ENCODE measurements at places on chromosomes 6 and 20.

DNA sequence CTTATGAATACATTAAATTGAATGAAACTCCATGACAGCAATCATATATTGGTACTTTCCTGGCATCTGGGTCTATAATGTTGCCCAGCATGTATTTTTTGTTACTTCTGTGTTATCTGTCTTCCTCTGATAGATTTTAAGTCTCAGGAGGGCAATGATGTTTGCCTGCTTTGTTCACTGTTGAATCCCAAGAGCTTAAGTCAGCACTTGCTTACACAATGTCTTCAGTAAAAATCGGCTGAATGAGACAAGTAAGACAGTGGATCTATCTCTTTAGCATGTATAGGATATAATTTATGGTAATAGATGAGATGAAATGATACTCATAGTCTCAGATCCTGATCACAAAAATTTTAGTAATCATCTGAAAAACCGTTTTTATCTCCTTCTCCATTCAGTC is 1034.9 kb upstream of the EPHA7 start:
- DNase-seq: no peak

DNA sequence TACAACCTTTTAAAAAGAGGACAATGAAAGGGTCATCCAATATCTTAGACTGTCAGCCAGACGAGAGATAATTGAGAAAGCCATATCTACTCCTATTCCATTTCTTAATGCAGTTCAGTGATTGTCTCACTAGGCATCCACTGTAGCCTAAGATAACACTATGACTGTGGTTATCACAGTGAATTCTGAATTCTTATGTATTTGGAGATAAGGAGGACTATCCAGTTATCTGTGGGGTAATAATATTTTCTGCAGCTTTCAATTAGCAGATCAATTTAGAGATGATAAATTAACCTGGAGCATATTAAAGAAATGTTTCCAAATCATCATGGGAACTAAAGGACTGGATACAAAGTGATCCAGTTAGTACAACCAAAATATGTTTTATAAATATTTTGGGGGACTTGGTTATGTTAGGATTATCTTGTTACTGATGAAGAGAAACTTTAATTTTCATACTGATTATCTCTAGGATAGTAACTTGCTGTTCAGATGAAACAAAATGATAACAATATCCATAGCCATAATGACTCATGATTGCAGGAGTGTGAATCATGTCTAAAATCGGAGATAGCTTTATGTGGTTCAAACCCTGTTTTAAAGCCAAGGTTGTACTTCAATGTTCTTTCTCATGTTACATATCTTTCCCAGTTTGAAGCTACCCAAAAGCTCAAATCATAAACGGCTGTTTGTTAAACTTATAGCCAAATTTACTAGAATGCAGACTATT is 1152.0 kb downstream of the HACE1 start:
- no peak for DNase-seq

DNA sequence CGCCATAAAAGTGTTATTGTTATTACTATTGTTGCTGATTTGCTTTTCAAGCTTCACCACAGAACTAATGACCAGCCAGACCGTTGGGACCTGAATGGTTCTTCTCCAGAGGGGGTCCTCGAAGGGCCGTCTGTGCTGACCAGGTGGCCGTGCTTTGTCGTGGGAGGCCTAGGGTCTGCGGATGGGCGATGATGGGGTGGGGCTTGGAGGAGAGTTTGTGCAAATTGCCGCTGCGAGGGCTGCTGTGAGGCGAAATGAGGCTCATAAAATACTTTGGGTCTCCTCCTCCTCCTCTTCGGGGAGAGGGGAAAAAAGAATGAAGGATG is 6.0 kb upstream of the ZBTB22 start:
- peak; percentile 43 for DNase-seq

GRCh38 chr6:39085129-39085797 is 29.7 kb downstream of the SAYSD1 start:
- no peak for DNase-seq

GRCh38 chr6:26743157-26743821 is 83.7 kb upstream of the ZNF322 start:
- DNase-seq: no peak

GRCh38 chr20:32858189-32858588 is 534 bp upstream of the EFCAB8 start:
- DNase-seq: no peak

DNA sequence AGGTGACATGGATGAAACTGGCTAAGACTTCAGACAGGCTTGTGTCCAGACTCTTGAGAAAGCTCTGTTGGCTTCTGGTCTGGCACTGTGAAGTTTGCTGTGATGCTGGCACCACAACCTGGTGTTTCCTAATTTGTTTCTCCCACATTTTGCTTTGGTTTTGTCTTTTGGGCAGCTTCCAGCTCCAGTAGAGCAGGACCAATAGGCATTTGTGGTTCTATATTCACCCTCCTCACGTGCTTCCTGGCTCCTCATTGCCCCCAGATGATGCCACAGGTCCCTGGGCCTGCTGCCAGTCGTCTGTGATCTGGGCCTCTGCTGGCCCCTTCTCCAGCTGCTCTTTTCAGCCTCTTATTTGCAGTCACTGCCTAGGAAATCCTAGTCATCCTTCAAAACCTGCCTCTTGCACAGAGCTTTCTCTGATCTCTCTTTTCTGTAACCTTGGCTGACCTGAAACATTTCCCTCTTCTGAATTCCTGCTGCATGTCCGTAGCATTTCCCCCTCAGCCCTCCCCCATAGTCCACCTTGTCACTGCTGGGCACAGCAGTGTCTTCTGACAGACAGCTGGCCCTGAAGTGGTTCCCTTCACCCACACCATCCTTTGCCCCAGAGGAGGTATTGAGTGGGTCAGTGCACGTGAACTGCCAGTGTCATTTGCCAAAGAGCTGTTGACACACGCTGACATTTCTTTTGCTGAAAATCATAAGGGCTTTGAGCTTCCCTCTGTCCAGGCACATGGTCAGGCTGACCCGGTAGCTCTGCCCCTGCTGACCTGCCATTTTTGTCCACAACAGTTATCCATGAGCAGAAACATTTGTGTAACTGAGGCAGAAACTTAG is 63.0 kb downstream of the PTPN1 start:
- peak; percentile 64 for DNase-seq

- DNase-seq: no peak
Observed at GRCh38 chr6:73612611-73613010, 41.2 kb downstream of the SLC17A5 start.

DNA sequence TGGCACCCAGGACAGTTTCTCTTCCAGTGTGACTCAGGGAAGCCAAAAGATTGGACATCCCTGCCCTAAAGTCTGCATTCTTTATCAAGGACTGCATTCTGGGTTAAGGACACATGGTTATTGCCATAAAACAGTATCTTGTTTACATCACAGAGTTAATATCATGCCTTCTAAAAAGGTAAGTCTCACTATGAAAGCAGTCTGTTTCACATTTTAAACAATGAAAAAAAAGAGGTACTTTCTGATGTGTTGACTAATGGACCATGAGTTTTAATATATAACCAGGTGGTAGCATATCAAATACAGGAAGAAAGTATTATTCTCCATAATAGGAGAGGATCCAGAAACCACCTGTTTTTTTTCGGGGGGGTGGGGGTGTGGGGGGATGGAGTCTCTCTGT is 93.7 kb downstream of the TIAM2 start:
- DNase-seq: no peak

GRCh38 chr20:52681288-52681687 is 290.9 kb upstream of the TSHZ2 start:
- no peak for DNase-seq

GRCh38 chr6:126002755-126003679 is 16.7 kb downstream of the TRMT11 start:
- DNase-seq: no peak

DNA sequence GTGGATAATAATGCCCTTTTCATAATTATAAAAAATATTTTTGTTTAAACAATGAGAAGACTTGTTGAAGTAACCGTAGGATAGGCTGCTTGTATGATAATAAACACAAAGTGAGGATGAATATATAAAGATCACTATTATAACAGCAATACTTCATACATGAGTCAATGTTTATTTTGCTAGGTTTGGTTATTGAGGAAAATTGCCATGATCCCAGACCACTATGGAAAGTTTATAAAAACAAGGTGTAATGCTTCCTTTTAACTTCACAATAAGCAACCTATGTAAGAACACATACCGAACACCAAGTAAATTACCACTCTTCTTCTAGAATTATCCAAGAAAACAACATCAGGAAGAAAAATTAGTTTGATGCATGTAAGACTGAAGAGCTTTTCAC is 495.3 kb upstream of the RNF217 start:
- no peak for DNase-seq

- peak; percentile 52 for DNase-seq
Observed at GRCh38 chr6:143745166-143746133, 67.7 kb downstream of the PHACTR2 start.

GRCh38 chr6:87702589-87702945 is 534 bp upstream of the AKIRIN2 start:
- DNase-seq: peak; percentile 78

GRCh38 chr6:144062786-144063185 is 32.6 kb downstream of the SF3B5 start:
- DNase-seq: no peak

- DNase-seq: no peak
Observed at GRCh38 chr20:24461848-24462247, 7.6 kb upstream of the SYNDIG1 start.

GRCh38 chr20:6715401-6715941 is 52.0 kb upstream of the BMP2 start:
- no peak for DNase-seq

DNA sequence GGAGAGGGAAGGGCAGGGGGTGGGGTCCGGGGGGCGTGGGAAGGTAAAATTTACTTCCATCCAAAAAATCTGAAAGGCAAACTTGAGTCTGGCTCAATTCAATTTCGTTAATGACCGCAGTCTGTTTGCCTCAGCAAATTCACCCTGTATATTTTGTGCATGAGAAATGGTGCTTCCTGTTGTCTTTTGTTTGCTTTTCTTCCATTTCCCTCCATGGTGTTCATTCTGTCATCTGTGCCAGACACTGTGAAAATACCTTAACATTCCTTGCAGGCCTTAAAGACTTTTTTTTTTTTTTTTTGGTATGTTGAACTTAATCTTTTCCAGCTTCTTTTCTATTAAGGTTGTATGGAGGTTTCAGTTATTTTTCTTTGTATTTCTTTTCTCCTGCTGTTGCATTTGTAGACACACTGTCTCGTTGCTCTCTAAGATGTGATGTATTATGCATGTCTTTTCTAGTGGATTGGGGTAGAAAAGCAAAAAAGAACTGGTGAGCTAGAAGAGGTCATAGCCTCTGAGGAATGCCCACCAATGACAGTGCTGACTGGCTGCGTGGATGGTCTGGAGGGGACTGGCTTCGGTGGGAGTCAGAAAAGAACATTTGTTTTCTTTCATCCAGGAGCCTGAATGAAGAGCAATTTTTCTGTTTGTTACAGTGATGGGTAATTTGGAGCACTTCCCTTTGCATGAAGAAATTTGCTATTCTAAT is 585.0 kb upstream of the MAP3K7 start:
- DNase-seq: no peak

- DNase-seq: no peak
Observed at GRCh38 chr20:3367089-3367488, 40.4 kb downstream of the DNAAF9 start.

DNA sequence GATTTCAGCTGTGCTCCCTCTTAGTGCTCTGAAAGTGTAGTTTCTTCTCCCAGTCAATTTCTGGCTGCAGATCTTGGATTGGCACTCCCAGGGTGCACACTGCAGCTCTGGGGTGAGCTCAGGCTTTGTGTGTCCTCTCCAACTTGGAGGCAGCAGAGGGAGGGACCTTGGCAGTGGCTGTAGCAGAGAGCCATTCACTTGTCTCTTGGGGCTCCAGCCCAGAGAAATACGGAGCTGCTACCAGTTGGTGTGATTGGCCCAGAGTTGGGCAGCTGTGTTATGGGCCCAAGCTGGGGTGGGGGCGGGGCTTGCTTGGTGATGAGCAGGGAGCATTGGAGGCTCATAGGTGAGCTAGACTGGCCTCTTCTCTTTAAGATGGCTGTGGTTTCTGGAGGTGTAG is 65.9 kb downstream of the KLHL32 start:
- no peak for DNase-seq

- no peak for DNase-seq
Observed at GRCh38 chr6:7242835-7243178, 70.2 kb downstream of the SSR1 start.

DNA sequence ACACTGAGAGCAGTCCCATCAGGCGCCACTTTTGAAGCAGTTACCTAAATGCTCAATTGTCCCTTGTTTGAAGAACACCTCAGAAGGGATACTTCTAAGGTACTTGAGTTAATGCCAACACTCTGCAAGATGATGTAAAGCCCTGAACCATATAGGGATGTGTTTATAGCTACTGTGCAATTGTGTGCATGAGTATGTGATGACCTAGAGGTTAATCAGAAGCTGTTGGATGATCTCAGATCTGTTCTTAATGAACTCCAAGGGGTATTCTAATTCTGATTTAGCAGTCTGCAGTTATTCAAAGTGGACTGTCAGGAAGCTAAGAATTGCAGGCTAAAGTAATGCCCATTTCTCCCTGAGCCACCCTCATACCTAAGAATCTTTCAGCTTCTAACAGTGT is 158.3 kb downstream of the TMEM242 start:
- no peak for DNase-seq

GRCh38 chr6:64792534-64792933 is 914.5 kb downstream of the EYS start:
- no peak for DNase-seq

GRCh38 chr20:34078540-34078939 is 33.5 kb downstream of the EIF2S2 start:
- no peak for DNase-seq

DNA sequence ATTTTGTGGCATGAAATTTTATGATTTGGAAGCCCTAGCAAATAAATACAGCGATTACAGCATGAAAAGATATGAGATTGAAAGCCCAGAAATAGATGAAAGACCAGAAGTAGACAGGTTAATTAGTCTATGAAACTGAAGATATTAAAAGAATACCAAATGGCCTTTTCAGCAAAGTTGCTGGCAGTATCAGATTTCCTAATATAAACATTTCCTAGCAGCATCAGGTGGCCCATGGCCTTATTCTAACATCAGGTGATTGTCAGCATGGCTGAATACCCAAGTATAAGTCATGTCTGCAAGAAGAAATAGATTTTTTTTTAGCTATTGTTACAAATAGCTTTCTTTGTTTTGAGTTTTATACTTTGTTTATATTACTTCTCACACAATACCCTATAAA is 93.2 kb downstream of the CLVS2 start:
- DNase-seq: no peak

- no peak for DNase-seq
Observed at GRCh38 chr20:8050157-8050837, 30.7 kb upstream of the TMX4 start.

DNA sequence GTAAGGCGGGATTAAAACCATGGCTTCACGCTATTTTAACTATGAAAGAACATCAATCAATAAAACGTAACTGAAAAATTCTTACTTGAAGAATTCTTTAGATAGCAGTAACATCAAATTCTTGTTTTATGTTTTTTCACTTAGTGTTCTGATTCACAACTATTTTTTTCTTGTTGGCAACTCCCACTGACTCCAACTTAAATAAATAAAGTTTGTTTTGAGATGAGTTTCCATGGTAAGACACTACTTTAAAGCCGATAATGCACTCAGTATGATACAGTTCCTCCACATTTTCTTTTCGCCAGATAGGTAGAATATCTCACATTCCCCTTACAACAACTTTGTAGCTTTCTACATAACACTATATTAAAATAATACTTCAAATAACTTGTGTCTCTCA is 33.1 kb upstream of the CNKSR3 start:
- no peak for DNase-seq
